Naive thymus-derived CD4-positive, alpha-beta T cell (primary cell): ENCODE measurements at places on chromosomes 16 and 17. TPM values are rescaled to one million over a fixed set of nuclear protein-coding genes. Genes with fewer than 3 reads are reported as not detected.

GRCh38 chr17:41810659-41811548, 845 bp downstream of the P3H4 start:
- peak overlapping the region; percentile 48 for H3K27ac ChIP-seq
- H3K27me3 ChIP-seq, result no peaks in the 10 kb centered on the region
- no peak for DNase-seq
- peaks cover 10% of the 10 kb centered on the region for H3K4me1 ChIP-seq

DNA sequence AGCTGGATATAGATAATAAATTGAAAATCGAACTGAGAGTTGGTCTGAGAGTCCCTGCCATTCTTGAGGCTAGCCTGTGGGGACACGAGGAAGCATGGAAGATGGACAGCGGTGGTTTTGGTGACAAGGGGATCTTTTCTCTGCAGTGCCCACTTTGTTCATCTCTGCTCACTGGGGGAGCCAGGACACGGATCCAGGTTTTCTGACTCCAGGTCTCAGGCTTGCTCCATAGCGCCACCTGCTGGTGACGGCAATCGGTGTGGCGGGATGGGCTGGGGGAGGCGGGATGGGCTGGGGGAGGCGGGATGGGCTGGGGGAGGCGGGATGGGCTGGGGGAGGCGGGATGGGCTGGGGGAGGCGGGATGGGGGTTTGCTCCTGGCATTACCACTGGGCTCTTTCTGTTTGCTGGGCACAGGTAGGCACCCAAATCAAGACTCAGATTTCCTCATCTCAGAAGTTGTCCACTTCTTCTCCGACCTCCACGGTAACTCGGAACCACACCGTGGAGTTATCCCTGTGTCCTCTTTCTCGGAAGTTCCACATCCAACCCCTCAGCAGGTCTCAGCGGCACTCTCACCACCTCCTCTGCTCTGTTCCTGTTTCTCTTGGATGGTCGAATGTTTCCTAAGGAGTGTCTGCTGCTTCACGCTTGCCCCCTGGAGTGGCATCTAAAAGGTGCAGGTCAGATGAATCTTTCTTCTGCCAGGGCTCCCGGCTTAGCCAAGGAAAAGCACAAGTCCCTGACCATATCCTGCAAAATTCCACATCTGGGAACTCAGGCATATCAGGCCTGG, 142.4 kb downstream of the CYLD start:
- no peak overlapping the region for H3K27ac ChIP-seq
- H3K36me3 ChIP-seq, result no peaks in the 10 kb centered on the region
- DNase-seq, result no peak
- H3K4me3 ChIP-seq, result no peak overlapping the region
- H3K4me1 ChIP-seq, result no peaks in the 10 kb centered on the region

DNA sequence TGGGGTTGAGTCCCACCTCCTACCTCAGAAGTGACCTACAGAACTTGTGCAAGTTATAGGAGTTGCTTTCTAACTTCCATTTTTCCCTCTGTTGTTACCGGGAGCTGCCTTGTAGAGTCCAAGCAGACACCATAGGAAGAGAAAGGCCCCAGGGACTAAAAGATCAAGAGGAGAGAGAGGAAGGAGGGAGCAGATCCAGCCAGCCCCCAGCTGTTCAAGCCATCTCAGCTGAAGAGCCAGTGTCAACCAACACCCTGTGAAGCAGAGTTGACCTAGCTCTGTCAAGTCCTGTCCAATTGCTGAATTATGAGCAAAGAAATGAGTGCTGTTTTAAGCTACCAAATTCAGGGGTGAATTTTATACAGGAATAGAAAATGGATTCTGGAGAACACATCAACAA, 34.9 kb upstream of the CACNG4 start:
- no peak for DNase-seq
- no peak overlapping the region for H3K4me3 ChIP-seq
- H3K4me1 ChIP-seq, result no peaks in the 10 kb centered on the region
- H3K27ac ChIP-seq, result no peak overlapping the region

DNA sequence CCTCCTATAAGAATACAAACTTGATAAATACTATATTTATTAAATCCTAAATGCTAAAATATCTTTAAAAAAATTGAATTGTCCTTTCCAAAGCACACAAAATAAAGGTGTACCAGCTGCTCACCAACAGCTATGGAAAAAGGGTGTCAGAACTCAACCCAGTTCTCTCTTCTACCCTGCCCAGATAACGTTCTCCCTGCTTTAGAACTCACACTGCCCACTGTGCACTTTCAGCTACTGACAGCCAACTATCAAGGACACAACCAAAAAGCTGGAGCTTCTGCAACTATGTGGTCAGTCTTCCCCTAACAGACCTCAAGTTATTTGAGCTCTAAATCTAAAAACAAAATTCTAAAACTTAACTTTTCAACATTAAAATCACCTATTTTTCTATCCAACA, 13.7 kb downstream of the AP1G1 start:
- no peak overlapping the region for H3K4me3 ChIP-seq
- no peak for DNase-seq
- no peak overlapping the region for H3K27ac ChIP-seq
- H3K4me1 ChIP-seq, result peaks cover 29% of the 10 kb centered on the region
- no peaks in the 10 kb centered on the region for H3K36me3 ChIP-seq
- H3K27me3 ChIP-seq, result no peaks in the 10 kb centered on the region

DNA sequence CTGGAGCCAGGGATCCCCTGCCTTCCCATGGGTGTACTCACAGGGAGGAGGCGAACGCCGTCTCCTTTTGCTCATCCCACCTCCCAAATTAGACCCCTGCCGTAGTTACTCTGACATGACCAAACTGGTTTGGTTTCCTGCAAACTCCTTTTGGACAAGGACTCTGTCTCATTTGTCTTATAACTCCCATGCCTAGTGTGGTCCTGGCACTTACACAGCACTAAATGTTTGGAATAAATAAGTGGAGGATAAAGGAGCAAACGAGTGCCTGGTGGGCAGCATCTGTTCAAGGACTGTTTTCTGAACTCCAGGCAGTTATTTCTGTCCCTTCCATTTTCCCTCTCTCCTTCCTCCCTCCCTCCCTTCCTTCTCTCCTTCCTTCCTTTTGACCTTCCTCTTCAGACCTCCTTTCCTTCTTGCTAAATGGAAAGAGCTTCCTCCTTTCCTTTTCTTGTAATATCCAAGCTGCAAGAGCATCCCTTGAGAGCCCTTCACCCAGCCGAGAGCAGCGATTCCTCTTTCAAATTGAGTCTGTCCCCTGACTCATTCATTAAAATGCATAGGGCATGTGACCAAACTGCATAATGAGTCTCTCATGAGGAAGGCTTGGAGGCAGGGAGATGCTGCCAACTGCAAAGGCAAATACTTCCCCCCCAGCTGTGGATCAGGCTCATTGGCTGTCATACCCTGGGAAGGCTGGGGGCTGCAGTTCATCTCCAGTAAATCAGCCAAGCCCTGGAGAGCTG, 36.8 kb downstream of the CHD9 start:
- H3K27ac ChIP-seq, result no peak overlapping the region
- H3K4me1 ChIP-seq, result peaks cover 23% of the 10 kb centered on the region
- no peaks in the 10 kb centered on the region for H3K27me3 ChIP-seq
- H3K4me3 ChIP-seq, result no peak overlapping the region

DNA sequence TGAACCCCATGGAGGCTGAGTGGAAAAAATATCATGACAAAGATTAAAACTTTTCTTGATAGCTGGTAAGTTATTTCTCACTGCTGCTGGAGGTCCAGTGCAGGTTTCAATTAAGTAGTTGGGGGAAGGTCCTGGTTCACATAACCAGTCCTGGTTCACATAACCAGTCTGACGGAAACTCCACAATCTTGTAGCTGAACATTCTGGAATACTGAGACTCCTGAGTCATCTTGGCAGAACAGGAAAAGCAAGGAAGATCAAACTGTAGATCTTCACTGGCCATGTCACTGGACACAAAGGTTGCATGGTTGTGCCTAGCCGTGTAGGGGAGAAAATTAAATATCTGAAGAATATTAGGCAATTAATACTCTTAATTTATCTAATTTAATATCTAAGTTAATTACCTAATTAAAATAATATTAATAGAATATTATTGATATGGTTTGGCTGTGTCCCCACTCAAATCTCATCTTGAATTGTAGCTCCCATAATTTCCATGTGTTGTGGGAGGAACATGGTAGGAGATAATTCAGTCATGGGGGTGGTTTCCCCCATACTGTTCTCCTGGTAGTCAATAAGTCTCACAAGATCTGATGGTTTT, 48.6 kb upstream of the CNTNAP4 start:
- H3K36me3 ChIP-seq, result no peaks in the 10 kb centered on the region
- no peaks in the 10 kb centered on the region for H3K4me1 ChIP-seq
- no peak for DNase-seq
- no peak overlapping the region for H3K27ac ChIP-seq
- H3K4me3 ChIP-seq, result no peak overlapping the region

GRCh38 chr17:20173091-20173490, 163.9 kb downstream of the SPECC1 start:
- H3K27ac ChIP-seq, result no peak overlapping the region
- no peak for DNase-seq
- H3K4me3 ChIP-seq, result no peak overlapping the region
- no peaks in the 10 kb centered on the region for H3K36me3 ChIP-seq
- no peaks in the 10 kb centered on the region for H3K4me1 ChIP-seq

DNA sequence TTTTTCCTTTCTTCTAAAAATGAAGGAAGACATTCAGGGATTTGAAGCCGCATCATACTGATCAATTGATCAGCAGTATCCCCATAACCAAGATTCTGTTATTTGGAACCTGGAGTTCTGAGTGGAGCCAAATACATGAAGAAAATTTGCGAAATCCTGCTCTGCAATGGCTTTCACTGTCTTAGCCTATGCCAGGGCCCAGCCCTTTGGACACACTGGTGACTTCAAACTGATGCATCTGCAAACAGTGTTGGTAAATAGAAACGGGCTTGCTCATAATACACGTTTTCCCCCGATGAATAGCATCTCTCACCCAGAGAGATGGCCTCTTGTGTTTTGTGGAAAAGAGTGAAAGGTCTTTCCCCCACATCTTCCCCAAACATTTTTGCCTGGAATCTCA, 87.6 kb upstream of the TOX3 start:
- no peak for DNase-seq
- H3K27me3 ChIP-seq, result no peaks in the 10 kb centered on the region
- H3K27ac ChIP-seq, result no peak overlapping the region
- no peaks in the 10 kb centered on the region for H3K4me1 ChIP-seq
- H3K4me3 ChIP-seq, result no peak overlapping the region

GRCh38 chr17:1179112-1179817, 516 bp downstream of the ABR start:
- no peak for DNase-seq
- H3K4me3 ChIP-seq, result peak overlapping the region; percentile 51
- peak overlapping the region; percentile 64 for H3K27ac ChIP-seq
- H3K36me3 ChIP-seq, result no peaks in the 10 kb centered on the region

- no peaks in the 10 kb centered on the region for H3K4me1 ChIP-seq
- H3K27ac ChIP-seq, result no peak overlapping the region
- no peaks in the 10 kb centered on the region for H3K27me3 ChIP-seq
- DNase-seq, result no peak
- no peak overlapping the region for H3K4me3 ChIP-seq
- H3K36me3 ChIP-seq, result no peaks in the 10 kb centered on the region
Measured at GRCh38 chr17:60905709-60906108, 228.1 kb downstream of the BCAS3 start.

DNA sequence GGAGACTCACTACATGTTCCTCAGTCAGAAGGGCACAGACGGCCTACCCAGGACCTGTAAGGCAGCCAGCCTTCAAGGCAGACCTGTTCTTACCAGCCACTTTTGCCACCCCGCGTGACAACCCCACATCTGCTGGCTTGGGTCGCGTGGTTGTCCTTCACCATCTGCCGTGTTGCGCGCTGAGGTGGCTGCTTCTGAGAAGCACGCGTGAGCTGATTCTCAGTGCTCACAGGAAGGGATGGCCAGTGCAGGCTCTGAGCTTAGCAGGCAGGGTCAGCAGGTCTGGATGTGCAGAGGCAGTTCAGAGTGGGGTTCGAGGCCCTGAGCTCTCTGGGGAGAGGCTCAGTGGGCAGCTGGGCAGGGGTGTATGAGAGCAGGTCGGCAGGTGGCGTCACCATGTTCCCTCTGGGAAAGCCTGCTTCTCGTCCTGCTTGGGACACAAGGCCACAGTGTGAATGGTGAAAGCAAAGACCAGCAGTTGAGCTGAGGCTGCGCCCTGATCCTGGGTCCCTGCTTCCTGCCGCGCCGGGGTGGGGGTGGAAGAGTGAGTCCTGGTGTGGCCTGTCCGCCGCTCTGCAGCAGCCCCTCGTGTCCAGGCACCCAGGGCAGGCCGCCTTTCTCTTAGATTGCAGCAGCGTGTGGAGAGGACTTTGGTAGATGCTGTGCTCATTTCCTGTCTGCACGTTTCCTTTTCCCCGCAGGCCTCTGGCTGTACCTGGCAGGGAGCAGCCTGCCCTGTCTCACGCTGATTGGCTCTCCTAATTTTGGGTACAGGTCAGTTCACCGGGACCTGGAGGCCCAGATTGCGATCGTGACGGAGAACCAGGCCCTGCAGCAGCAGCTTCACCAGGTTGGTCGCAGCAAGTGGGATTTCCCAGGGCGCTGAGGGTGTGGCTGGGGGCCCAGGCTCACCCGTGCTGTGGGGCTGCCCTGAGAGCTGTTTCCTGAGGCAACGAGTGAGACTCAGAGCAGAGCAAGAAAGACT, 36.0 kb downstream of the PGS1 start:
- no peak for DNase-seq
- H3K36me3 ChIP-seq, result peaks cover 18% of the 10 kb centered on the region
- peaks cover 41% of the 10 kb centered on the region for H3K4me1 ChIP-seq
- peak overlapping the region; percentile 75 for H3K27ac ChIP-seq

DNA sequence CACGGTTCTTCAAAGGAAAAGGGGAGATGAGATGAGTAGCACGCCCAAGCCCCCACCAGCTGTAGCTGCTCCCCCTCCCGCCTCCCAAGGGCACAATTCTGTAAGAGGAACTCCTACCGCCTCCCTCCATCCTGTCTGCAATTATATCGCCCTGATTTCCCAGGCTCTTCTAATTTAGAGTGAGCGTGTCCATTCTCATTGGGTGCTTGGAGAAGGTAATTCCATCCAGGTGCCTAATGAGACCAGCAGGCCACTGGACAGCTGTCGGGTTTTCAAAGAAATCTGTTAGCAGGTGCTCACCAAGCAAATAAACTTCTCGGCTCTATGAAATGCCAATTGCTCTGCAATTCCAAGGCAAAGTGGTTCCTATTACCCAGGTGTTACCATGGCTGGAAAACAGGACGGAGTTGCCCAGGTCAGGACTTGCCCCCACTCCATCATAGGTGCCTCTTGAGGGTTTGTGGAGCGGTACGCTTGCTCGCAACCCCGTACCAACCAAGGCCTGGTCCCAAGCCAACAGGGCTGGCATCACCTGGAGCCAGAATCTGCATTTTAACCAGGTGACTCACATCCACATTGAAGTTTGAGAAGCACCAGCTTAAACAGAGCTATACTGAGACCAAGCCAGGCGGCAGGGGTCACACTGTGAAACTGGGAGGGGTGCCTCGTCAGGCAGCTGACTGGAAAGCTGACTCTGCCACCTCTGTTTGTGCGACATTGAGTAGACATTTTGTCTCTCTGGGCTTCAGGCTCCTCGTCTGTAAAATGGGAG, 16.5 kb upstream of the MEAK7 start:
- DNase-seq, result no peak
- no peaks in the 10 kb centered on the region for H3K36me3 ChIP-seq
- no peak overlapping the region for H3K27ac ChIP-seq

- no peaks in the 10 kb centered on the region for H3K4me1 ChIP-seq
- no peaks in the 10 kb centered on the region for H3K36me3 ChIP-seq
- H3K27me3 ChIP-seq, result no peaks in the 10 kb centered on the region
- H3K4me3 ChIP-seq, result no peak overlapping the region
- H3K27ac ChIP-seq, result no peak overlapping the region
Measured at GRCh38 chr17:57370619-57371018, 114.3 kb downstream of the MSI2 start.

GRCh38 chr17:33371377-33371776, 78.3 kb upstream of the ASIC2 start:
- no peaks in the 10 kb centered on the region for H3K4me1 ChIP-seq
- H3K27me3 ChIP-seq, result no peaks in the 10 kb centered on the region
- no peak overlapping the region for H3K27ac ChIP-seq

Gene CDRT15
- total RNA-seq, result not detected in 2 replicates

Gene RCVRN
- total RNA-seq, result not detected

Gene CLDN6
- not detected for total RNA-seq

Gene ITPRIPL2
- 0.49 TPM for total RNA-seq

Gene PRRT2
- 2.0 TPM in 2 replicates for total RNA-seq

Gene IL17C
- total RNA-seq, result not detected
